ENCODE measurements at places on chromosomes 5 and 9.

DNA sequence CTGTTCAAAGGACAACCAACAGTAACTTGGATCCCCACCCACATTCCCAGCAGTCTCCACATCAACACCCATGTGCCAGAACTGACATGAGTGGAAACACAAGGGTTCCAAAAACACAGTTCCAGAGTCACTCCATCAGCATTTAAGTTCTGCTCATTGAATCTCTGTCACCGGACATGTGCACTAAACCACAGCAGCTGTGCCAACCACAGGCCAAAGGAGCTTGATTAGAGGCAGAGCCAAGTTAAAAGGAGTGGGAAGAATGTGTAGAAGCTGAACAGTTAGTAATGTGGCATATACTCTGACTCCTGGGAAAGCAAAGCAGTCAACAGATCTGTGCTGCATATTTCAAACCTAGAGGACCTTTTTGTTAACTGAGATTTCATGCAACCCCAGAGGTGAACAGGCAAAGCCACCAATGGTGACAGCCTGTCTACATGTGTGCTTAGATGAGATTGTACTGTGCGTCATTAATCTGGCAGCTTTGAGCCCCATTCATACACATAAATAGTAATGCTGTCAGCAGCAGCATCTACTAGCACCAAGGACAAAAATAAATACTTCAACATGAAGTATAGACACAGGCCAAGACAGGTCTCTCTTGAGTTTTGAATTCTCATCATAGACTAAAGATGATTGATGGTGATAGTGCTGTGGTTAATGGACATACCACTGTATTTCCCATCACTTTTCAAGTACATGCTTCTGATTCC lies 16.4 kb upstream of the FST start:
- no peak for DNase-seq

DNA sequence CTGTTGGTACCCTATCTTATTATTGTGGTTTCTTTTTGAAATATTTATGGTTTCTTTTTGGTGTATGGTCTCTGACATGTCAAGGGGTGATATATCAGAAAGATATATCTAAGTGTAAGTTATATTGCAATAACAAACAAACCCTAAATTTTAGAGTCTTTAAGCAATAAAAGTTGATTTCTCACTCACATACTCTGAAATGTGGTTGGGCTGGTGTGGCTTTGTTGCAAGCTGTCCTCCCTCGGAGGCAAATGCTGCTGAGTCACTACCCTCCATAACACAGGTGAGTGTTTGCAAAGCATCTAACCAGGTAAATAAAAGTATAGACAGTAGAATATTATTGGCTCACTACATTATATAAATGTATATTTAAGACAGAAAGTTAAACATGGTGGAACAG lies 253.2 kb downstream of the CDH18 start:
- DNase-seq, result no peak

DNA sequence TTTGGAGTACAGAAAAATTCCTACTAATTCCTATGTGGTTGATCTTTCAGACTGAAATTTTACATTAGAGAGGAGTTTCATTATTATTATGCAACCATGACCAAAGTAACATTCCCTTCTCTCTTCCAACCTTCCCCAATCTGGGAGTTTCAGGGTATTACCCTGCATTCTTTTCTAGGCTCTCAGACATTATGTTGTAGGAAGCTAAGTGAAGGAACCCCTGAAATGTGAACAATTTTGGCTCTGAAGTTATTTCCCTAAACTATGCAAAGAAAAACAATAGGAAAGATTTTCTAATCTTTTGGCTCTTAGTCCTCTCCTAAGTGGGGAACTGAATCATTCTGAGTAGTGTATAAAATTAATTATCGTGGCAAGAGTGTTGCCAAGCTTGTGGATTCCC lies 63.3 kb upstream of the ZFAND5 start:
- no peak for DNase-seq

DNA sequence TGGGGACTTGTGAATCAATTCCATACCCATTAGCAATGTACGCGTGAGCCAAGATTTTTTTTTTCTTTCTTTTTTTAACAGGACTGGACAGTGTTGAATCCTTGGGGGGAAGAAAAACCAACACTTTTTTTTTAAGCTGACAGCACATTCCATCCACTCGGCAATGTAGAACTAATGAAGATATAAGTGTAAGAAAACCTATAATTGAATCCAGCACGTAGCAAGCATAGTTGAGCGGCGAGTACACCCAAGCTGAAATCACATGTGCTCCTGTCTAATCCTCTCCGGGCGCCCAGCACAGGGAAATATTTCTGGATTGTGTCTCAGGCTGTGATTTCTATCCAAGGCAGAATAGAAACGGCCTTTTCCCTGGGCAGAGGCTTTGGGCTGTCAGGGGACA lies 118.2 kb downstream of the BOD1 start:
- peak; percentile 70 for DNase-seq

DNA sequence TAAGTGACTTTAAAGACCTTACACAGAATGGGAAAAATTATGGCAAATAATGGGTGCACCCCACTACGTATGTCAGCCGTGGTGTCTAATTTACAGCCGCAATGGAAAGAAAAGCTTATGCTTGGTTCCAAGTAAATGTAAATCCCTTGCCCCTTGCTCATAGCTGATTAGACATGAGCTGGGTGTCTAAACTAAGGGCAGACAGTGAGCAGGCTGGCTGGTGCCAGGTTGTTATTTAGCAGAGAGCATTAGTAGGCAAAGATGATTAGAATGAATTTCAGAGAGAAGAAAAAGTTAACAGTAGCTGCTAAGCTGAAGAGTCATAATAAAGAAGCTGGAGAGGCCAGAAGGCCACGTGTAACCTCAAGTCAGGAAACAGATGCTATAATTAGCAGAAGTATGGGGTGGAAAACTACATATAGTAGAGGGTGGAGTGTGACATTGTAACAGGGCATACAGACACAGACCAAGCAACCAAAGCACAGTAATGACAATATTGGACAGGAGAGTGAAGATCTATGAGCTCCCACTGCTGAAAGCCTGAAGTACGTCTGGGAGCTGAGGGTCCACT lies 257.7 kb downstream of the MCTP1 start:
- no peak for DNase-seq

- no peak for DNase-seq
Measured at GRCh38 chr9:83754383-83754977, 46.7 kb upstream of the UBQLN1 start.

GRCh38 chr5:157306081-157306480 lies 40.2 kb downstream of the CYFIP2 start:
- no peak for DNase-seq

GRCh38 chr9:27714388-27714787 lies 141.1 kb upstream of the C9orf72 start:
- DNase-seq, result no peak

DNA sequence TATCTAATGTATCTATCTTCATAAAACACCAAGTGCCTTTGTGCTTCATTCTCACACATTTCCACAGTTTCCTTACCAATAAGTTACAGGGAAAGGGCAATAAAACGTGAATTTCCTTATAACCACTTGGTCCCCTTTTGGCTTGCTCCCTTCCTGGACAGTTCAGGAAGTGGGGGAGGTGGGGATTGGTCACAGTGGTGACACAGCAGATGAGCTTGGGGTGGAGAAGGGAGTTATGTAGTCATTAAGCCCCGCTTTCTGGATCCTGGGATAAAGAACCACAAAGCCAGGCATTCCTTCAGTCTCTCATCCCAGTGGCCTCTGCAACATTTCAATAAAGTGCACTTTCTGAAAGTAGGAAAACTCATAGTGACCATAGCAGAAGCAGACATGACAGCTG lies 47.1 kb upstream of the FYB1 start:
- DNase-seq, result no peak

DNA sequence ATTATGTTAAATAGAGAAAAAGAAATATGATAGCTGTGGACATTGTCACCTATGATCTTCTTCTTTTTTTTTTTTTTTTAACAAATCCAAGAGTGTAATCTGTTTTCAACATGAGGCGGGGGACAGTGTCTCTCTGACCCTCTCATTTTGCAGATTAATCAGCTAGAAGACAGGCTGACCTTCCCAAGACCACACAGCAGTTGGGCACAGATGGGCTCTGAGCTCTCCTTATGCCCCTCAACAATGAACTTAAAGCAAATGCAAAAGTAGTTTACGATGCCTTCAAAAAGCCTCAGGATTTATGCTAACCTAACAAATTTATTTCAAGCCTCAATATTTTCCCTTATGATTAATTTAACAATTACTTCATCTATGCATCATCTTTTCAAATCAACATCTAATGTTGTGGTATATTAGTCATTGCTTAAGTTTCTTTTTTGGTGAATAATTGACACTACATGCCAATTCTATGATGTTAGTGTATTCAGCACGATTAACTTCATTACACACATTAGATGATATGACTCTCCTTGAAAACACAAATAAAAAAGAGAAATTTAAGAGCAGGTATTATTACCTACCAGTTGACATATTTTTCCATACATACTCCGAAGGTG lies 7.4 kb downstream of the NFIL3 start:
- no peak for DNase-seq

GRCh38 chr5:108024986-108025385 lies 354.2 kb upstream of the EFNA5 start:
- DNase-seq, result no peak

DNA sequence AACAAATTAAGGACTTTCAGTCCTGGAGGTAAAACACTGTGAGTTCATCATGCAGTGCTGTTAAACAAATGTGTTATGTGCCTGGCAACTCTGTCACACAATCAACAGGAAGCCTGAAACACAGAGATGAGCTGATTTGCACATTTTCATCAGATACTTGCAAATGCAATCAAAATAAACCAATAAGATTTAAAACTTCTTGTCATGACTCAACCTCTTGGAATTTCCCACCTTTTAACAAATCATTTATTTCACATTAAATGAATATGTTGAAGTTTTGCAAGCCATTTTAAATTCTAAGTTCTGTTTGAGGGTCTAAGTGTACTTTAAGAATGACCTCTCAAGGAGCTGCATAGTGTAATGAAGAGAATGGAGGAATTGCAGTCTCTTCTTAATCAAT lies 64.4 kb downstream of the ANXA1 start:
- no peak for DNase-seq

- no peak for DNase-seq
Measured at GRCh38 chr5:128491291-128491690, 46.8 kb downstream of the FBN2 start.

- DNase-seq, result no peak
Measured at GRCh38 chr9:87395804-87396479, 101.7 kb upstream of the DAPK1 start.

GRCh38 chr5:139733698-139734538 lies 61.7 kb upstream of the PSD2 start:
- no peak for DNase-seq

DNA sequence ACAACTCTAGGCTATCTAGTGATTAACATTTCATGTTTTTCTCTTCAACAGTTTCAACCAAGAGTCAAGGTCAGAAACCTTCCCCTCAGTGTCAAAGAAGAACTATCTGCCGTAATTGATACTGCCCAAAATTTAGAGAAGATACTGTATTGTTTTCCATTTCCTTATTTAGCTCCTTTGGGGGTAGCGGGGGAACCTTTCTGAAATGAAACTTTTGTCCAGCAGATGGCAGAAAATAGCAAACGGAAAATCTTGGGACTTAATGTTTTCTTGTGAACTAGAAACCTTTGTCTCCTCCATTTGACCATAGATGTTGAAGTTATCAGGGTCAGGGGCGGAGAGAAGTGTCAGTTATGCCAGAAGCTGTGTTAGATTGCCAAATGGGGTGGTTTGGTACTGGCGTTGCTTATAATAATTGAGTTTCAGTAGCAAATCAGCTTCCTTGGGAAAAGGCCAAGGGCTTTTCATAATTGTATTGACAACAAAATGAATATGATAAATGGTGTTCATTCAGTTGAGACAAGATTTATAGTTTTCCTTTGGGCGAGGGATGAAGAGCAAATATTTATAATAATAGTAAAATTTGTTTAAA lies 101.7 kb upstream of the TLX3 start:
- no peak for DNase-seq

DNA sequence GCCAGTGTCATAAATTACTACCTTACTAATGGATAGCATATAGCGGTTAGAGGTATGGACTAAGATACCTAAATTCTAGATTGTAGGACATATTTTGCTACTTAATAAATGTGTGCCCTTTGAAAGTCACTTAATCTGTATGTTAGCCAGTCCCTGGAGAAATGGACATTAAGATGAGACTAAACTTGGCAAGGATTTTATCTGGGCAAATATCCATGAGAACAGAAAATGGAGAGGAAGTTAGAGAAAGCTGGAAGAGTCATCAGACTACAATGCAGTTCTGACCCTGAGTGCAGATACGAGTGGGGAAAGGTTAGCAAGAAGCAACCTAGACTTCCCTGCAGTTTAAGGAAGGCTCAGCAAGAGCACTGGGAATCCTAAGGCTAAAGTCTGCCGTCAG lies 33.0 kb downstream of the TBCA start:
- no peak for DNase-seq

DNA sequence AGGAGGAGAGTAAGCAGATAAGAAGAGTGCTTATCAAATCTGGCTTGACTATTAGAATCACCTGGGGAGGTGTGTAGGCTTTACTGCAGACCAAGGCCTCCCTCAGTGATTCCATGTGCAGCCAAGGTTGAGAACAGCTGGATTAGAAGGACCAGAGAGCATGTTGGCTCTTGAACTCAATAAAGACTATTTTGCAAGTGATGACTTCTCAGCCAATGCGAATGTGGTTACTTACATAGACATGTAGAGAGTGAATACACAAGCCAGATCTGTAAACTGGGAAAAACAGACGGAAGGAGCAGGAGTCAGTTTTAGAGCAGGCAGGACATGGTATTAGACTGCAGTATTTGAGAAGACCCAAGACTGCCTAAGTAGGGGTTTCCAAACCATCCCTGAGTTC lies 48.5 kb downstream of the MAMDC2 start:
- no peak for DNase-seq

DNA sequence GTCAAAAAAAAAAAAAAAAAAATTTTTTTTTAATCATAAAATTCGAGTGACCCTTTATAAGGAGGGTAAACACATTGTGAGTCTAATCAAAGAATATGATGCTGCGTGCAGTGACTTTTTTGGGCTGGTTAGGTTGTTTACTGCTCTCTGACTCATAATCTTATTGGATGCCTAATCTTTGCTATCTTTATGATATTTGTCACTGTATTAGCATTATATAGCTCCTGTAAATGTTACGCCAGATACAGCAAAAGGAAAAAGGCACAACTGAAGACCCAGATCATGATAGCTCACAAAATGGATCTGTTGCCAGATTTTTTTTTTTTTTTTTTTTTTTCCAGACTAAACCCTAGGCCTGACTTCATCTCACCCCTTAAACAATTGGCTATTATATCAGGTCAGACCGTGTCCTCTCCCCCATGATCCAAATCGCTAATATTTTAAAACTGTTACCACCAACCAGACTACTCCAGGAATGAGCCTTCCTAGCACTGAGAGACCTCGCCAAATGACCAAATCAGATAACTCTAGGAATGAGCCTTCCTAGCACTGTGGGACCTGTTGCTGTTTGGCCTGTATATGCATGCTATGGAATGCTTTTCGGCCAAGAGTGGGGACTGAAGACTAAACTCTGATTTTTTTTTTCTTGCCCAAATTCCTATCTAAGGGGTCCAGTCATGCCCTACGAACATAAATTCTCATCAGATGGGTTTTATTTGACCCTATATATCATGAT lies 131.7 kb upstream of the MYO10 start:
- DNase-seq, result no peak

- DNase-seq, result no peak
Measured at GRCh38 chr9:96495341-96495740, 45.4 kb downstream of the HABP4 start.

GRCh38 chr5:116942622-116943021 lies 368.0 kb upstream of the SEMA6A start:
- DNase-seq, result no peak
